ENCODE measurements at places on chromosomes 7 and 10.

DNA sequence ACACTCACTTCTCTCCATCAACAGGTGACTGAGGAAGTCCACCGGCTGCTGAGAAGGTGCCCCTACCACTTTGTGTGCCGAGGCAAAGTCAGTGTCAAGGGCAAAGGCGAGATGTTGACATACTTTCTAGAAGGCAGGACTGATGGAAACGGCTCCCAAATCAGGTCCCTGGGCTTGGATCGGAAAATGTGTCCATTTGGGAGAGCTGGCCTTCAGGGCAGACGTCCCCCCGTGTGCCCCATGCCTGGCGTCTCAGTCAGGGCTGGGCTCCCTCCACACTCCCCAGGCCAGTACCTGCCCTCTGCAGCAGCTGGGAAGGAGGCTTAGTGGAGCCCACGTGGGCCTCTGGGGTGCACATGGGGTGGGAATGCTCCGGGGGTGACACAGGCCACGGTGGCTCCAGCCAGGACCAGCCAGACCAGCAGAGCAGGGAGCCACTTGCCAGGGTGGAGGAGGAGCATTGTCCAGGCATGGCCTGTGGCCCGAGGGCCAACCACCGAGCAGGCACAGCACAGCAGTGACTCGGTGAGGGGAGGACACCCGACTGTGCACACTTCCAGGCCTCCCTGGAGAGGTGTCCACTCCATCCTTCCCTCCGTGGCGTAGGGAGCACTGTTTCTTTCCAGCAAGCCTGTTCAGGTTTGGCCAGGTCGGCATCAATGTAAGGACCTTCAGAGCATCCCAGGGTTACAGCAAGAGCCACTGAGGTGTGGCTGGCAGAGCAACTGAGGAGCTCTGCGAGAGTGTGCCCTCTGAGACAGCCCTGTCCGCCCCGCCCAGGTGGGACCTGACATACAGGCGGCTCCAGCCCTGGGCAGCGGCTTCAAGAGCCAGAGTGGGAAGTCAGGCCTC lies 139.7 kb downstream of the ADCY1 start:
- DNase-seq, result no peak

DNA sequence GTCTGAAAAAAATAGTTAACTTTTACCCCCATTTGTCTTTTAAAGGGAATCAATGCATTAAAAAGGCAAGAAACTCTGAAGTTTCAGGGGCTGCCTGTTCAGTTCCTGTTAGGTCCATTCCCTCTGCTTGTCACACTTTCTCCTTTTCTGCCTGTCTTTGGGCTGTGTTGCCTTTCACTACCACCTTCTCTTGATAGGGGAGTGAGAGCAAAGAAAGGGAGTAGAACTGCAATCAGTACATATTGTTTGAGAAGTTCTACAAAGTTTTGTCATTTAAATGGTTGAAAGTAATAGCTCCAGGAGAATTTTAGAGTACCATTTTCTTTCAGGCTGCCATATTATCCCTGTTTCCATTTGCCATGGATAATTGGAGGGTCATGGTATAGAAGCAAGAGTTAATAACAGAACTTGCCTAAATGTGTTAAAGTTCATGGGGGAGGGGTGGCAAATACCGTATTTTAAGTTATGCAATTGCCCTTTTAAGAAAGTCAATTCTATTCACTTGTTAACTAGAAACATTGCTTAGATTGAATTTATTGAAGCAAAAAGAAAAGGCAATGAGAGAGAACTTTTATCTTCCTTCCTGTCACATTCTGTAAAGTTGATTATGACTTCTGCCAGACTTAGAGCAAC lies 38.6 kb downstream of the MPLKIP start:
- no peak for DNase-seq

DNA sequence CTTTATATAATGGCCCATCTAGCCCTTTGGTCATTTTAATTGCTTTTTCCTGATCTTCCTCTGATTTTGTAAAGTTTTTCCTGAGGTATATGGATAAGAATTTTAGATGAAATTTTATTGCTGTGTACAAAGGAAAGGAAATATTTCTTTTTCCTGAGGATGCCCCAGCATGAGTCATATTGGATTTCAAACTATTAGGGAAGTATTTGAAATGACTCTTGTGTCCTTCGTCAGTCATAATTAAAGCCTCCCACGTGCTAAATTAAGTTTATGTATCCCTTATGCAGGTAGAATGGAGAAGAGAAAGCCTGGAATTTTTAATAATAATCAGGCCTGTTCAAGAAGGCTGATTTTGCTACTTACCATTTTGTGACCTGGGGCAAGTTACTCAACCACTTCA lies 82.6 kb upstream of the GLI3 start:
- no peak for DNase-seq

GRCh38 chr10:76086761-76087639 lies 655.6 kb downstream of the LRMDA start:
- no peak for DNase-seq

- DNase-seq, result no peak
These were observed 387.0 kb upstream of the NRP1 start for GRCh38 chr10:33721509-33721908.

DNA sequence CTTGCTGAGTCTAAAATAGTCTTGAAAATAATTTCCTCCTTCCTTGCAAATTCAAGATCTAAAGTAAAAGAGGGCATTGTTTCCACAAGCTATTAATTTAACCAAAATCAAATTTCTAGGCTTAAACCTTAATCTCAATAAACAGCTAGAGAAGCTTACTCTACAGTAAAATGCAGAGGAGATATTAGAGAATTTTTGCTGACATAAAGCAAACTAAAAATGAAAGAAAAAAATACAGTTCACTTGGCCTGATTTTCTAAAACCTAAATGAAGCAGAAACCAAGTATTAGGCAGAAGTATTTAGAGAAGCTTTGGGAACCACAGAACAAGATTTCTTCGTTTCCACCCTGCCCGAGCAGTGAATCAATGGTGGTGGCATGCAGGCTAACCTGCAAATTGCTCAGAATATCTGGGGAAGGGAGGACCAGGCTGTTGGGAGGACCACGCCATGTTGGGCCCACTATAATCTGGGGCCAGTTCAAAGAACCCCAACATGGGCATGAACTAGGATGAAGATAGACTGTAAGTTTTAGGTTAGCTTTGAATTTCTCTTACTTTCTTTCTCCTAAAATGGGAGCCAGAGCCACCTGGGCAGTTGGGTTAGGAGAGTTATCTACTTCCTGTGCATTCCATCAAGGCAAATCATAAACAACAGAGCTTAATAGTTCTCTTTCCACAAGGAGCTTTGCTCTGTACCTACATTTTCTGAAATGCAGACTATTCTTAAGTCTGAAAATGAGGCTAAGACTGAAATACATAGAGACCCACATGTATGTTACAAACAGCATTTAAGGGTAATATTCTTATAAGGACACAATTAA lies 4.1 kb downstream of the LAMB1 start:
- no peak for DNase-seq

DNA sequence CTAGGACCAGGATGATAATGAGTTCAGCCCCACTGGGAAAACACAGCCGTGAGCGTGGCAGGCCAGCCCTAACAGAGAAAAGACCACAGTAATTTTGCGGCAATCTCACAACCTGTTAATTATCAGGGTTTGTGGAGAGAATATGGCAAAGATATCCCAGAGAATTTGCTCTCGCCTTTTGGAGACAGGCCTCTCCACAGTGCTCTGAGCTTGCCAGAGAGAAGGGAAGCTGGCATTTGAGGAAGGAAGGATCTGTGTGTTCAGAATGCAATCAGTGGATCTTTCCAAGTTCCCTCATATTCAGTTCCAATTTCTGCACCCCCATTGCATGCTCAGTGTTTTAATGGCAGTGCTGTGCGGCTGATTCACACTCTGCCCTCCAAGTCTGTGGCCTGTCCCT lies 60.2 kb downstream of the PLPP4 start:
- no peak for DNase-seq

Data from smooth muscle cell of the brain vasculature (primary cell).